ENCODE measurements at places on chromosomes 4 and X.

GRCh38 chrX:36407836-36408235, 488.3 kb downstream of the CFAP47 start:
- DNase-seq: no peak
- no peaks in the 10 kb centered on the region for H3K4me1 ChIP-seq
- H3K27ac ChIP-seq: no peak overlapping the region
- no peak overlapping the region for H3K4me3 ChIP-seq
- no peaks in the 10 kb centered on the region for H3K36me3 ChIP-seq

DNA sequence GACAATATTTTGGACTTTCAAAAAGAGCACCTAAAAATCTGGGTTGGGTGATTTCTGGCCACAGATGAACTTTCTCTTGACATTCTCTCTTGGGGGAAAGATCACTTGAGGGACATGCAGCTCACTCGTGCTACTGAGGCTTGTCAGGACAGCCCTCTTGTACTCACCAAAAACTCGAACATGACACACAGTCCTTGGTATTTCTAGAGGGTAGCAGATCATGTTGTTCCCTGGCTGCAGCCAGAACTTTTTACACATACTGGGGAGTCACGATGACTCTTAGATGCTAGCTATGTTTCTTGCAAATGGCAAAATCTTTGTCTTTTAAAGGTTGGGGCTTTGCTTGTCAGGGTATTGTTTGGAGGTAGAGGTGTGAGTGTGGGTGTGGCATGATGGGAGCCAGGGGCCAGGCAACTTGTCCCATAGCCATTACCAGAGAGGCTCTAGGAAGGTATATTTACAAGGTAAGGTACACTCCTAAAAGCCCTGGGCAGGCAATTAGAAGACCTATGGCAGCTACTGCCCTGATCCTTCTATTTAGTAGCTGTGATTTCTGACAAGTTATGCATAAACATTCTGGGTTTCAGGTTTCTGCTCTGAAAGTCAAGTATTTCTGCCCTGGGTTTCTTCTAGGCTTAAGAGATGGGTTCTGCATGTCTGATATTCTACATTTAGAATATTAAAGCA, 241.7 kb upstream of the TLL1 start:
- H3K36me3 ChIP-seq: no peaks in the 10 kb centered on the region
- DNase-seq: no peak
- no peak overlapping the region for H3K27ac ChIP-seq
- no peaks in the 10 kb centered on the region for H3K4me1 ChIP-seq

- H3K36me3 ChIP-seq: peaks cover 6% of the 10 kb centered on the region
- no peaks in the 10 kb centered on the region for H3K27me3 ChIP-seq
- no peaks in the 10 kb centered on the region for H3K4me1 ChIP-seq
- no peak overlapping the region for H3K27ac ChIP-seq
Observed at GRCh38 chr4:143581331-143581946, 67.9 kb downstream of the SMARCA5 start.

DNA sequence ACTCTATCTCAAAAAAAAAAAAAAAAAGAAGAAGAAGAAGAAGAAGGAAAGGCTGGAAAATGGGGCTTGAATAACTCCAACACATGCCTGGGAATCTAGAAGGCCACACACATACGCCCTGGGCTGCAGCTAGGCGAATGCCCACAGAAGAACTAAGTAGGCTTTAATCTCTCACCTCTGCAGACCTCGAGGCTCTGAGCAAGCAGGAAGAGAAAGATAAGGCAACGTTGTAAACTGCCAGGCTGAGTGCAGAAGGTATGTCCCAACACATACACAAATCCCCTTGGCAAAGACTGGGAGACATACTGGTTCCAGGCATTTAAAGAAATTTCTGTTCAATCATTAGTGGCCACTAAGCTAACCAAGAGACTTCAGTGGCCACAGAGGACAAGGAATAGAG, 18.4 kb downstream of the SLC38A5 start:
- no peaks in the 10 kb centered on the region for H3K36me3 ChIP-seq
- no peak for DNase-seq
- H3K27me3 ChIP-seq: no peaks in the 10 kb centered on the region
- no peak overlapping the region for H3K27ac ChIP-seq
- no peak overlapping the region for H3K4me3 ChIP-seq

DNA sequence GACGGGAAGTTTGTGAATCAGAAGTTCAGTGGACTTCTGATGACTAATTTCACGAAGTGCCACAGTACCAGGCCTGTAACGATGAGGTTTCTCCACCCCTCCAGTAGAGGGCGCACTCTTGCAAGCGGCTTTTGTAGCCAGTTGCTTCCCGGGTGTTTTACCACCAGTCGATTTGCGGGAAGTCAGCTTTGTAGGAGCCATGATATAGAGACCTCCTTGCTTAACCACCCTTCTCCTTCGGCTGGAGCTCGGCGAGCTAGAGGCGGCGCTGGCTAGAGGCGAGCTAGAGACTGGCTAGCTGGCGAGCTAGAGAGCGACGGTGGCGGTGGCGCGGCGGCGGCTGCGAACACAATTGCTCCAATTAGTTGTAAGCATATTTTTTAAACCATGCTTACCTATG, 72.0 kb downstream of the IL1RAPL1 start:
- H3K4me3 ChIP-seq: no peak overlapping the region
- H3K36me3 ChIP-seq: no peaks in the 10 kb centered on the region
- H3K27ac ChIP-seq: no peak overlapping the region
- no peaks in the 10 kb centered on the region for H3K4me1 ChIP-seq
- no peak for DNase-seq

GRCh38 chr4:187270154-187270553, 546.5 kb upstream of the FAT1 start:
- no peak overlapping the region for H3K27ac ChIP-seq
- no peaks in the 10 kb centered on the region for H3K36me3 ChIP-seq
- DNase-seq: no peak

DNA sequence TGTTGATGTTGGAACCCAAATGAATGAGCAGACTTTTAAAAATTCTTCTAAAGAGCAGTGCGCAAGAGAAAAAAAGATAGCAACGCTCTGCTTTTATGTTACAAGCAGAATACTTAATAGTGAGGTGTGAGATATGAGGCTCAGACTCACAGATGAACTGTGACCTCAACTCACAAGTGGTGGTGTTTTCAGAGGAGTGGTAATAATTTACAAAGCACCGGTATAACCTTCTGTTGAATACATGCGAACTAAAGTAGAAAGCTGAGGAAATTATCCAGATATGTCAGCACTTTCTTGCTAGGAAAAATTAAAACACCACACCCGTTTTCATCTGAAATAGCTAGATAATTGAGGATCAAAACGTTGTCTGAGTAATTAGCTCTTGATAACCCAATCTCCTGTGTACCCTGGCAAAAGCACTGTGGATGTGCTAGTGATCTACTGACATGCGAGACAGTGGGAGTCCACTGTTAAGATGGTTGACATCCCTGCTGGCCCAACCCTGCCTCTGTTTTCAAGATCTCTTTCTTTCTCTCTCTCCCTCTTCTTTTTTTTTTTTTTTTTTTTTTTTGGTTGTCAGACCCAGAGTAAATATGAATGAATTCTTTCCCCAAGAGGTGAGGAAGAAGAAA, 6.9 kb upstream of the TLL1 start:
- DNase-seq: no peak
- H3K4me1 ChIP-seq: no peaks in the 10 kb centered on the region
- no peaks in the 10 kb centered on the region for H3K27me3 ChIP-seq
- no peak overlapping the region for H3K27ac ChIP-seq

DNA sequence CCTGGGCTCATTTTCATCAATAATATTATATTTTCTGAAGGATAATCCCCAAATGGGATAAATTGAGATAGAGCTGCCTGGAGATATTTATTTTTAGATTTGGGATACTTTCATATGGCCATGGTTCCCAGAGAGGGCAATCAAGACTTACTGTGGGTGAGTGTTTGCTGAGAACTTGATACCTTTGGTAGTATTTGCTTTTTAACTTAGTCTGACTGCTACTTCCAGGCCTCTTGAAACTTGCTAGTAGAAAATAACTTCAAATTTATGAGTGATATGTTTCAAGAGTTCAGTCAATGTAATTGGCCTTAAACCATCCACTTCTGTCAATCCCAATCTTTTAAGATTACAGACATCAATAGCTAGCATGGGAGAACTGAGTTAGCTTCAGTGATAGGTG, 181.6 kb upstream of the POU3F4 start:
- peaks cover 1% of the 10 kb centered on the region for H3K27me3 ChIP-seq
- DNase-seq: no peak
- no peak overlapping the region for H3K27ac ChIP-seq
